ENCODE measurements at places on chromosomes 12 and 14.

- DNase-seq = no peak
These were observed 48.7 kb downstream of the RAB35 start for GRCh38 chr12:120067901-120068300.

GRCh38 chr12:1502831-1503230 lies 91.5 kb downstream of the FBXL14 start:
- DNase-seq = no peak

DNA sequence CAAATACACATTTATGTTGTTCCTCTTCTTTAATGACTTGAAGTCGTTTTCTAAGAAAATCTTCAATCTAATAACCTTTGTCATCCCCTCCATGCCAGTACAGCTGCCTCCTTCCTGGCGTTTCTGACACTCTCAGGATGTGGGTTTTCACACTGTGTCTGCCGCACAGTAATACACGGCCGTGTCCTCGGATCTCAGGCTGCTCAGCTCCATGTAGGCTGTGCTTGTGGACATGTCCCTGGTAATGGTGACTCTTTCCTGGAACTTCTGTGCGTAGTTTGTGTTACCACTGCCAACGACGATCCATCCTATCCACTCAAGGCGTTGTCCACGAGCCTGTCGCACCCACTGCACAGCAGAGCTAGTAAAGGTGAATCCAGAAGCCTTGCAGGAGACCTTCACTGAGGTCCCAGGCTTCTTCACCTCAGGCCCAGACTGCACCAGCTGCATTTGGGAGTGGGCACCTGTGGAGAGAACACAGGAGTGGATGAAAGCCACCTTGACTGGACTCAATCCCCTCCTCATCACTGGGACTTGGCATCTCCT lies 1095.9 kb downstream of the TMEM121 start:
- no peak for DNase-seq

DNA sequence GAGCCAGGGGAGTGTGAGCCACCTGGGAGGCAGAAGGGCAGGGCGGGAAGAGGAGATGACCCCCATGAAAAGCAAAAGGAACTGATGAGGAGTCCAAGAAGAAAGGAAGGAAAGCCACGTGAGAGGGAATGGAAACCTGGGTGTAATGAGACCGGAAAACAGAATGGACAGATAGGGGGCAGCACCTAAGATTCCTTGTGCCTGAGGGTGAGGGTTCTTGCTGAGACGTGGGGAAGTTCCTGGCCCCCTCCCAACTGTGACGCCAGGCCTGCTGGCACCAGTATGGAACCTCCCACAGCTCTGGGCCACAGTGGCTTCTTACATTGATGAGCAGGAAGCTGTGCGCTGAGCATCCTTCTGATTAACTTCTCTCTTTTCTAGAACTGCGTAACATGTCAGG lies 30.8 kb downstream of the TTC7B start:
- peak; percentile 15 for DNase-seq

All from fibroblast of upper back skin (primary cell).